Activated CD4-positive, alpha-beta T cell treated with anti-CD3 and anti-CD28 coated beads for 36 hours (primary cell): ENCODE measurements at places on chromosomes 2 and 18. TPM values are rescaled to one million over a fixed set of nuclear protein-coding genes. Genes with fewer than 3 reads are reported as not detected.

LOXL3 gene
- 0.96 TPM for total RNA-seq

KCNJ13 gene
- total RNA-seq: not detected

BMP10 gene
- not detected for total RNA-seq

GRCh38 chr2:209973328-209973727 lies 29.1 kb upstream of the RPE start:
- DNase-seq: no peak

DNA sequence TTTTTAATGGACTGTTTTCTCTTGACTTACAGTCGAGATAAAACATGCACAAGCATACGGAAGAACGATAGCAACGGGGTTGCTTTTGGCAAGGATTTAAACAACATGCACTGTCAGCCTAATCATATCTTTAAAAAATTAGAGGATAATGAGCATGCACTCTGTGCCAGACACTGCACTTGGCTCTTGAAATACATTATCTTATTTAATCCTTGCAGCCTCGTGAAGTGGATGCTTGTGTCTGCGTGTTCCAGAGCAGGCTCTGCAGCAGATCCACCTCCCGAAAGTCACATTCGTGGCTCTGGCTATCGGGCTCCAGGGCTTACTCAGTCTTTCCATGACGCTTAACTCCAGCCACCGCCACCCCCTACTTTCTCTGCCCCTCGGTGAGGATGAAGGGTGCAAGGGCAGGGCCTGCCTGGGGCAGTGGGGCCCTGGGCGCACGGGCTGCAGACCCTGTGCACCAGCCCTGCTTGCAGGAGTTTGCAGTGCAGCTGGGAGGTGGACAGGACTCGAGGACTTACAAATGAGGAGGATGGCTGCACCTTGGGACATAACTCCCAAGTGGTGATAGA lies 61.7 kb downstream of the ACKR3 start:
- no peak for DNase-seq

DNA sequence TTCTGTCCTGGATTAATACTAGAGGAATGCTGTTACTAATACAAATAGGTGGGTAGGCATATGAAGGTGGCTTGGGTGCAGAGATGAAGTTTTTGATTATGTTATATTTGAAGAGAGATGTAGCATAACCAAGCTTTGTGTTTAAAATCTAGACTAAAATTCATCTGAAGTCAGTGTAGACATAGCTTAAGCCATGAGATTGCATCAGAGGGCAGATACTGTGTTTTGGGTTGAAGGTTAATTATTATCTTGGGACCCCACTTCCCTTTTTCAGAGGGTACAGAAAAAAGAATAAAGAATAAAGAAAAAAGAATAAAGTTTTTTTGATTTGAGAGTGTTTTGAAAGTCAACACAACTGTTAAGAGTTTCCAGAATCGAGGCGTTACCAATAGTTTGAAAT lies 13.0 kb downstream of the PPM1B start:
- no peak for DNase-seq

DSG1 gene
- total RNA-seq: not detected

- DNase-seq: no peak
Observed at GRCh38 chr18:8241731-8242130, 367.5 kb upstream of the RAB12 start.

DNA sequence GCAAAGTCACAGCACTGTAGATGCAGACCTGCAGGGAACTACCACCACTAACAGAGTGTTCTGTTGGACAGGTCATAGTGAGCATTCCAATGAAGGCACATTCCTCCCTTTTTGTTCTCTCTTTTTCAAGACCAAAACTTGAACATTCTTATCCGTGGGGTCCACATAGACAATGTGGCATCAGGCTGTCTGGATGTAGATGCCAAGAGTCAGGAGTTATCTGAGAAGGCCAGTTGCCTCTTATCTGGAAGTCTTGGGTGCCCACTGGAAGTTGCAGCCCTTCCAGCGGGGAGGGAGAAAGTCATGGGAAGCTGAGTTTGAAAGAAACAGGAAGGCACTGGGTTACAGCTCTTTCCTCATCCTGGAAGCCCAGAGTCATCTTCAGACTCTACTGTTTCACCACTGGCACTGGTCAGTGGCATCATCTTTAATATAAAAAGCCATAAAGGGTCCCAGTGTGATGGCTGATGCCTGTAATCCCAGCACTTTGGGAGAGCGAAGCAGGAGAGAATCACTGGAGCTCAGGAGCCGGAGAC lies 61.4 kb downstream of the FAM161A start:
- no peak for DNase-seq

RRM2 gene
- total RNA-seq: 382 TPM

GRCh38 chr2:64106481-64106880 lies 37.7 kb downstream of the PELI1 start:
- DNase-seq: no peak

DNA sequence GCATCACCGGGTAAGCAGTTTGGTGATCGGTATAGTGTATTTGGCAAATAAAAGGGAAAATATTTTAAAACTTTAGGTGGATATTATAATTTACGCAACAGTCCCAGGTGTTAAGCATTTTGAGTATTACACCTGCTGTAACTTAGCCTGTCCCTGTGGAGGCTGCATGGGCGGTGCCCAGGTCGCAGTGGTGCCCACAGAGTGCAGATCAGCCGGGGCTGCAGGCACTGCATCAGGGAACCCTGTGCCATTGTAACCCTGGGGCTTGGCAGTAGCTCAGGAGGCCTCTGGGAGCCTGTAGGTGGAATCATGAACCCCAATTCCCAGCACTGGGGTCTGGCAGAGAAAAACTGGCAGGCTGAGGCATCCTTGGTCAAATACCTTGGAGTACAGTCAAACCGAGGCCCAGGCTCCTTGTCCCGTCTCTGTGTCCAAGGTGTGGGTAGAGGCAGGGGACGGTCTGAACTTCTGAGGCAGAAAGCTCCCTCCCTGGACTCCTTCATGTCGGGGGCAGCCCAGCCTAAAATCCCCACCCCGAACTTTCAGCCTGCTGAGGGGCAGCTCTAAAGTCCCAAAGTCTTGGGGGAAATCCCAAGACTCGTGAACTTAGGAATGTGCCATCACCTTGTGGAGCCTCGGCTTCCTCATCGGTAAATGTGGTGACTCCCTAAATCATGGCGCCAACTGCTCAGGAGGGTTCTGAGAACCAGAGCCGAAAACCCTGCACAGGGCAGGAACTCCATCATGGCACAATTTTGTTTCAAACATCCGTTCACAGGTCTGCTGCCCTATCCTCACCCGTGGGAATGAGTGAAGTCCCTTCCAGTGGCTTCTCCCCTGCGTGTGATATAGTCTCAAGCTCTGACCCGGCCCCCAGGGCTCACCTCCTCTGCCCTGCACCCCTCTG lies 85.7 kb downstream of the INHBB start:
- no peak for DNase-seq

GYPC gene
- total RNA-seq: 187 TPM

REG3A gene
- total RNA-seq: not detected

HRH4 gene
- total RNA-seq: 0.26 TPM

GRCh38 chr2:8159966-8160603 lies 521.8 kb upstream of the ID2 start:
- no peak for DNase-seq

FOSL2 gene
- total RNA-seq: 135 TPM
